Activated CD4-positive, alpha-beta T cell treated with anti-CD3 and anti-CD28 coated beads, Interleukin-2, amount 50 U/mL, for 16 hours (primary cell): ENCODE measurements at places on chromosomes 4 and X.

DNA sequence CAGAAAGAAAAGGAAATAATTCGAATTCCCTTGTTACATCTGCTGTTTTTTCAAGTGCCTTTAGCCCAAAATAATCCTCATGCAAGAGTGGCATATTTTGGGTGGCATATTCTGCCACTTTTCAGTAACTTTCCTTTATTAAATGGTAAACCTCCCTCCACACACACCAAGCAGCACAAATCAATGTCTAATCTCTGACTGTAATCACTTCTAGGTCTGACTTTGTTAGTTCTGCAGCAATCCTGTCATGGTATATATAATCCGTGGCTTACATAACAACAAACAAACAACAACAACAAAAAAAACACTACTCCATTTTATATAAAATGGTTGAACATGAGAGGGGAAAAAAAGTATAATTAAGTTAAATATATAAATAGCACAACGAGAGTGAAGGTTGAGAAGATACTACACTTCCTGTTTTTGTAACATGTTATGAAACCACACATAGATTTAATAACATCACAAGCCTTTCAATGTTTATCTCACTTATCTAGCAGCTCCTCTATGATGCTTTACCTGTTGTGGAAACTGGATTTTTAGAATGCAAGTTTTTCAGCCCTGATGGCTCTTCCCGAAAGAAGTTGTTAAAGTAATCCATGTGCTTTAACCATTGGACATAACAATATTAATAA lies 715.4 kb downstream of the GRXCR1 start:
- no peak for DNase-seq

- DNase-seq: peak; percentile 32
Observed at GRCh38 chr4:154719087-154719486, 24.7 kb upstream of the LRAT start.

- no peak for DNase-seq
Observed at GRCh38 chr4:947491-947971, 15.3 kb downstream of the TMEM175 start.

DNA sequence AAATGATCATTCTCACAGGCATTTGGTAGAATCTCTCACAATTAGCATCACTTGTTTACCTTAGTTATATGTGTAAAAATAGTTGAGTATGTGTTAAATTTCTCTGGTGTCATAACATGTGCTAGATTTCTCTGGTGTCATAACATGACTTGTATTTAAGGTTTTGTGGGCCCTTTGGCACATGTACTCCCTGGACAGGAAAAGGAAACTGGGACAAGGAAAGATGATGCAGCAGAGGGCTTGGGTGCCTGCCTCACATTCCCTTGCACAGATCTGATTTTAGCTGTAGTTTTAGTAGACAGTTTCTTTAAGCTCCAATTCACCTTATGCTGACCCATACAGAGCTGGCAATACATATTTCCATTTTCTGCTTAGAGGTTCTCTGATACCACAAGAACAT lies 726.0 kb downstream of the C4orf33 start:
- no peak for DNase-seq

- DNase-seq: no peak
Observed at GRCh38 chr4:136861091-136861490, 671.2 kb downstream of the PCDH18 start.

- DNase-seq: no peak
Observed at GRCh38 chrX:134688839-134689238, 30.6 kb upstream of the PLAC1 start.

DNA sequence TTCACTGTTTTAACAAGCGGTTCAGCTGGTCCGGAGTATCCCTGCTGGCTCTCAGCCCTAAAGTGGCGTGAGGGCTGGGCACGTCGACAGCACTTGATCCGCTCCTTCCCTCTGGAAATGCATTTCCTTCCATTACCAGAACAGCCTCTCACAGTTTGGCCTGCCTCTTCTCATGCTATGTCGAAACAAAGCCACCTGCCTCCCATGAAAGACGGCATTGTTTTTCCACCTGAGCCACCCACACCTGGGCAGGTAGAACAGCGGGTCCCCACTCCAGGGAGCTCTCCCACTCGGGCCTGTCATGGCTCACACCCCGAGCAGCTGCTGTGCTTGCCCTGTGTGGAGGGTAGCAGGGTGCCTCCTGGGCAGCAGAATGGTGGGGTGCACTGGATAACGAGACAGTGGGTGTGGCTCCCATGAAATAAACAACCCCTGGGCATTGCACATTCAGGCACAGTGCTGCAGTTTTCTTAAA lies 86.2 kb downstream of the FHDC1 start:
- no peak for DNase-seq

DNA sequence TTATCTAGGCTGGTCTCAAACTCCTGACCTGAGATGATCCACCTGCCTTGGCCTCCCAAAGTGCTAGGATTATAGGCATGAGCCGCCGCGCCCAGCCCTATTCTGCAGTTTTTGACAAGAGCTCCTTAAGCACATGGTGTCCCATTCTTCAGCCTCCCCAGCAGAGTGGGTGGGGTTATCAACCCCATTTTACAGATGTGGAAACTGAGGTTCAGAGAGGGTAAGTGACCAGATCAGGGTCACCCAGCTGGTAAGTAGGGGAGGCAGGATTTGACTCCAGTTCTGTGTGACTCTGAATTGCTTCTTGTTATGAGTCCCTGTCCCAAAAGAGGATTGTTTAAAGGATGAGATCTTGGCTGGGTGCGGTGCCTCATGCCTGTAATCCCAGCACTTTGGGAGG lies 14.5 kb downstream of the MAN2B2 start:
- no peak for DNase-seq

DNA sequence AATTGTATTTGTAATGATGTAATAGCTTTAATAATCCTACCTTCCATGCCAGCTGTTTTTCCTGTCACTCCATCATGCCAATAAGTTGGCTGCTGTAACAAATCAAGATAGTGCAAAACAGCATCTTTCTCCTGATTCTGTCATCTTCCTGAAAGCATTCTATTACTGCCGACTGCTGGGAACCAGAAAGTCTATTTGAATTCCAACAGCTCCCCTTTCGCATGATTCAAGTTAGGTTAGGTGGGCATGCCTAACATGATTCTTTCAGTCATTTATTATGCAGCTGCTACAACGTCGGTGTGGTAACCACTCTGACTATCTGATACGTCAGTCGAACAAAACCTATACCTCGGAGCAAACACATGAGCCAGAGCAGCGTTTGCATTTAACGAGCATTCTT lies 127.9 kb upstream of the DMD start:
- no peak for DNase-seq

DNA sequence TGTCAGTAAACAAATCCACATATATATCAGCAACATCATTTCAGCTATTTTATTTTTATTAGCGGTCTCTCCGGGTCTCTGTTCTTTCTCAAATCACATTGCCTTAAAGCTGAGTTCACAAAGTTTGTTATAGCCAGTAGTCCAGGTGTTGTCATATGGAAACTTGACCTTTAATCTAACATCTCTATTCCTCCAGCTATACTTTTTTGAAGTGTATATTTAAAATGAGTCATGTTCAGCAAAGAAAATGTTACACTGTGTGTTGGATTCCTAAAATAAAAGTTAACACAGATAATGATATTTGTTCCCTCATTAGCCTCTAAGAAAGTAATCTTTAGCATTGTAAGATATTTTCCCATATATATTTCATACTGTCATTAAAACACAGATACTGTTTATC lies 63.6 kb downstream of the SMARCAD1 start:
- DNase-seq: no peak

DNA sequence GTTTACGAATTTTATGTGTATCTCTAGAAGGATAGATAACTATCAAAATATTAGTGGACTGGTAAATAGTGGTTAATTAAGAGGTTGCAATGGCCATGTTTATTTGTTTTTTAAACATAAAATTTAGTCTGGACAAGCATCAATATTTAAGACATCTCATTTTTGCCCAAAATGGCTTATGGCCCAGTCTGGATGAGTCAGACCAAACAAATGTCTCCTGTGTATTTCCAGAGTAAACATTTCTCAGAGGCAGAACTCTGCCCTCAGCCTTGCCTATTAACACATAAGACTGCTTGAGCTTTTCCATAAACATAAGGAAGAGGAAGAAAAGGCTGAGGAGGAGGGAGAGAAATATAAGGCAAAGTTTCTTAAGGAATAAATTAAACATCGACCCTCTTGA lies 277.1 kb upstream of the DIAPH2 start:
- DNase-seq: no peak

DNA sequence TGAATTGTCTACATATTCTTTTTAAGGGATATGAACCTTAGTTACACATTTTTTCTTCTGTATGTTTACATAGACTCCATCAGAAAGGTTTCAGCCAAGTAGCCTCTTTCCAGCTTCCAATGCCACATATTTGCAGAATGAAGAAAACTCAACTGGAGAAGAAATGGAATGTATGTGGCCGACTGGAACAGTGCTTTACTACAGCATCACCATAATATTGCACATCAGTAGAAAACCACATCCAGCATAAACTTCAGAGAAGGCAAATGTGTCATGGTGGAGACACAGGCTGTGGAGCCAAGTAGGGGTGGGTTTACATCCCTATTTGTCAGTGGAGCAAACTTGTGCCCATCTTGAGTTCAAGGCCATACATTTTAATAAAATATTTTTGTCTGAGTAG lies 204.8 kb upstream of the LDB2 start:
- DNase-seq: no peak

GRCh38 chr4:188201851-188202250 lies 62.6 kb downstream of the TRIML1 start:
- DNase-seq: no peak

GRCh38 chr4:148095346-148095923 lies 346.8 kb downstream of the NR3C2 start:
- DNase-seq: no peak

DNA sequence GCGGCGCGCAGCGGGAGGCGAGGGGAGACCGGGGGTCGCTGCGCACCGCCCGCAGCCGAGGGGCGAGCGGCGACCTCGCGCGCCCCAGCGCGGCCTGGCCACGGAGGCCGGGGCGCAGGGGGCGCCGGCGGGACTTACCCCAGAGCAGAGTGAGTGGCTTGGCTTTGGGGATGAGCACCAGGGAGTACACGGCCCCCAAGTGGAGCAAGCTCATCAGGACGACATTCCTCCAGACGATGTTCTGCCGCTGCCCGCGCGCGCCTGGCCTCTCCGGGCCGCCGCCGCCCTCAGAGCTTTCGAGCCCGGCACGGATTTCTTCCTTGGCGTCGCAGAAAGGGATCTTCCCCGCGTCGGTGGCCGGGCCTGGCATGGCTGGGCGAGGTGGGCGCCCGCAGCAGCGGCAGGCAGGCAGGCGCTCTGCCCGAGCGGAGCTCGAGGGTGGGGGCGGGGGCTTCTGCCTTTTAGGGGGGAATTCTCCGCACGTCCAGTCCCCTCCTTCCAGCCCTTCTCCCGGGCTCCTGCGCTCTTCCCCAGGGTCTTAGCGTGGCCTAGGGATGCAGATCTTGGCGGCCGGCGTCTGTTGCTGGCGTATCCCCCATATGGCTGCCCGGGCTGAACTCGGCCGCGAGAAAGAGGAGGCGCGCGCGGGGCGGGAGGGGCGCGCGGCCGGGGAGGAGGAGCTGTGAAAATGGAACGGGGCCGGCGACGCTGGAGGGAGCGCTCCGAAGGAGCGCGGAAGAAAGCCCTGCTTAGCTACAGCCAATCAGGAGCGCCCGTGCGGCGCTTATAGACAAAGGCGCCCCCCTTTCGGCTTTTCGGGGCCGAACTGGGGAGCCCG lies at the start of gene SCD5:
TSS of gene SCD5 (minus strand) at position 629 of the 838 bp plus-strand sequence. CDS start at position 370, 259 bp downstream.
- peak; percentile 37 for DNase-seq

DNA sequence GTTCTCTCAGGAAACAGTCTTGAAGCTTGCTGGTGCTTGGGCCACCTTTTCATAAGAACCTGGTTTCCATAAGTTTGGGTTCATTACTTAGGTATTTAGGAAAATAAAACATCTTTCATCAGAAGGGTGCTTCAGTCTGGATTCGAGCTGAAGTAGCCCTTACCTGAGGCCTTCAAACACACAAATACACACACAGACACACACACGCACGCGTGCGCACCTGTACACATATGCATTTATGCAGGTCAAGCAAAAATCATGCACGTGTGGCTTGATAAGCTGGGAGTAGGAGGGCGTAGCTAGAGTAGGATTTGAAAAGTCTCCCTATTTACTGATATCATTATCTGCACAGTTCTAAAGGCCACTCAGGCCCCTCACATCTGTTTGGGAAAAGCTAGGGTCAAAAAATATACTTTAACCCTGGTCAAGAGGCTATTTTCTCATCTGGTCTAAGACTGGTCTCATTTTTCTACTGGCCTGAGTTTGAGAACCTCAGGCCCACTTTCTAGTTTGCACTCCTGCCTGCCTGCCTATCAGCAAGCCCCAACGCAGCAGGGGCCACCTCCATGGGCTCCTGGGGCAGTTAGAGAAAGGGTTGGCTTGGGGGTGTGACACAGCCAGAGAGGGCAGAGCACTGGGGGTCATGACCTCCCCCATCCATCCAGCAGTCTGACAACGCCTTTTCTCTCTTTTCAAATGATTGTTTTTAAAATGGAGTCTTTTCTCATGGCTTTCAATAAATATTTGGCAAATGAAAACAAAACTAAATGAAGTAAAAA lies 64.3 kb downstream of the RASL11B start:
- DNase-seq: no peak

DNA sequence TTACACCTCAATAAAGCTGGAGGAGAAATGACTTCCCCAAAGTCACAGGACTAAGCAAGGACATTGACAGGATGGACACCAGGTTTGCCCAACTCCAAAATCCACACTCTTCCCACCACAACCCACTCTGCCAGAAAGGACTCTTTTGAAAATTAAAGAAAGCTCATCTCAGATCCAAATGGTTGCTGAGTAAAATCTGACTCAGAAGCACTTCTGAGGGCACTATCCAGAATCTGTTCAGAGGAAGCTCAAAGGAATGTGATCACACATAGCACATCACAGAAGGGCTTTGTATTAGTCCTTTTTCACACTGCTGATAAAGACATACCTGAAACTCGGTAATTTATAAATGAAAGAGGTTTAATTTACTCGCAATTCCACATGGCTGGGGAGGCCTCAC lies 155.5 kb downstream of the RAB28 start:
- DNase-seq: no peak

GRCh38 chr4:101020956-101021355 lies 326.4 kb downstream of the PPP3CA start:
- DNase-seq: peak; percentile 82

DNA sequence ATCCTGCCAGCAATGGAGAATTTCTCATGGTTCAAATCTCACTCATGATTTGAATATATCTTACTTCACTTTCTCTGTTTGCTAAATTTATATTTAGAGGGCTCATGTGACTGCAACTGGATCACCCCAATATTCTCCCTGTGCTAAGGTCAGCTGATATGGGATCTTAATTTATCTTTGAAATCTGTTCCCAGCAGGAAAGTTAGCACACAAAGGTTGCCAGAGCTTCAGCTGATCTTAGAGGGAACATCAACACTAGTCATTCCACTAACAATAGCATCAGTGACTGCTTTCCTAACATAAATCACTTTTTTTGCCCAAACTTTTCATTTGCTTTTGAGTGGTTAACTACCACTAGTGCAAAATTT lies 1270.0 kb downstream of the ARAP2 start:
- DNase-seq: no peak

GRCh38 chr4:85126991-85127591 lies 160.6 kb upstream of the WDFY3 start:
- no peak for DNase-seq

GRCh38 chr4:182369211-182369610 lies 126.0 kb downstream of the TENM3 start:
- DNase-seq: no peak
